ENCODE measurements at places on chromosomes 11 and 22. TPM values are rescaled to one million over a fixed set of nuclear protein-coding genes. Genes with fewer than 3 reads are reported as not detected.

- DNase-seq = no peak
Measured at GRCh38 chr22:29332886-29333496, 17.5 kb upstream of the RASL10A start.

DNA sequence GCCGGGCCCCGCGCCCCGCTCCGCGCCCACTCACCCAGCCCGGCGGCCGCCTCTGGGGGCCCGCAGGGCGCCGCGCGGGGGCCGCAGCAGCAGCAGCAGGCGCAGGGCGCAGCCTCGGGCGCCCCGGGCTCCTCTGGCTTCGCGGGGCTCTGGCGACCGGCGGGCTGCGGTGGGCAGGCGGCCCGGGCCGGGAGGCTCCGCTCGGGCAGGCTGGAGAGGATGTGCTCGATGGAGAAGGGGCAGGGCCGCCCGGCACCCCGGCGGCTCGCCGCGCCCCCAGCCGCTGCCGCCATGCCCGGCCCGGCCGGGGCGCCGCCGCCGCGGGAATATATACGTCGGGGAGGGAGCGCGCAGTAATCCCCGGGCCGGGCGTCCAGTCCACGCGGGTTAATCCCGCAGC is at the start of gene GSC2:
Gene GSC2 (minus strand): TSS at position 302 of the 400 bp plus-strand sequence. CDS start 9 bp downstream, at position 293.
- DNase-seq = no peak

DNA sequence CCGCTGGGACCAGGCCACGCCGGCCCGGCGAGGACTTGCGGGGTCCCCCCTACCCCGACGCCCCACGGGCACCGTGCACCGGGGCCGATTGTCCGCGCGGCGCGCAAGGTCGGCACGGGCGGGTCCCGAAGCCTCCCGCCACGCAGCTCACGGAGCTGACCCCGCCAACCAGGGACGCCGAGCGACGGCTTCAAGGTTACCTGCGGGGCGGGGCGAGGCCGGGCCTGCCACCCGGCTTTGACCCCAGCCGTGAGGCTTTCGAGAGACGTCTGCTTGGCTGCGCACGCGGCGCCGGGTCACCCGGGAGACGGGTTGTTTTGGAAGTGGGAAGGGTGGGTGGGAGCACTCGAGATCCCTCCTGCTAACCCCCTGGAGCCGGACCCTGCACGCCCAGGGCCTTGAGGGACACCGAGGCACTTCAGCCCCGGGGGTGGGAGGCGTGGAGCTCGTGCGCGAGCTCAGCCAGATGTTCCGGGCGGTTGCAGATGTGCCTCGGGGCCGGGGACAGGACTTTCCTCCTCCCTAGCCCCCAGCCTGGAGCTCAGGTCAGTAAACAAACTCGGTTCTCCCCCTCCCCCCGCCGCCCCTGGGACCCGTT is 3.2 kb upstream of the WNT11 start:
- no peak for DNase-seq

DNA sequence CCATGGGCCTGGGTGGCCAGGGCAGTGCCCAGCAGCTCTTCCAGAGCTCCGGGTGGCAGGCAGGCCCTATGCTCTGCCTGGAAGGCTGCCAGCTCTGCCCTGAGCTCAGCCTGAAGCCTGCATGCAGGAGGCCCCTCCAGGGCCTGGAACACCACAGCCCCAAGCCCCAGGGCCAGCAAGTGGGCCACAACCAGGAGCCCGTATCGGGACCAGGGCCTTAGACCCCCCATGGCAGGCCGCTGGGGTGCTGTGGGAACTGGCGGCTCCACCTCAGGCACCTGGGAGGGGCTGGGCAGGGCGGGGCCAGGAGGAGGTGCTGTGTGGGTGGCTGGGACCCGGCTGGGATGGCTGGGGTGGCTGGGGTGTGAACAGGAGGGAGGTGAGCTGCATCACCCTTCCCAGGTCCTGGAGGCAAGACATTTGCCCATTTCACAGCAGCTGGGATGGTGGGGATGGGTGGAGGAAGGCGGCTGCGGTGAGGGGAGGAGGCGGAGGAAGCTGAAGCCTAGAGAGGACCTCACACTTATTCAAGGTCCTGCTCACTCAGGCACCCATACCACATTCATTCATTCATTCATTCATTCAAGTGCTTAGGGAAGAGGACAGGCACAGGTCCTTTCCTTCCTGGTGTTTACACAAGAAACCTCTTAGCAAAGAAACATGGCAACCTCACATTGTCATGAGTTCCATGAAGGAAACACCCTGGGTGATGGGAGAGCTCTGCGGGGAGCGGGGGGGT is at the start of gene KCNK7:
Gene KCNK7 (minus strand): TSS at position 258 of the 739 bp plus-strand sequence. CDS start 28 bp downstream, at position 230.
- DNase-seq = no peak

RAG2 gene
- total RNA-seq = 0.30 TPM

DEPDC7 gene
- 6.0 TPM for total RNA-seq

SDHAF2 gene
- total RNA-seq = 33.3 TPM
